Prostate gland (tissue), 2 donors: ENCODE measurements at places on chromosomes 3 and 15. TPM values are rescaled to one million over a fixed set of nuclear protein-coding genes. Genes with fewer than 3 reads are reported as not detected.

The ALDH1A3 gene
- 347 TPM for total RNA-seq

- DNase-seq: no peak
Measured at GRCh38 chr3:89494734-89495133, 387.3 kb downstream of the EPHA3 start.

- DNase-seq: no peak
Measured at GRCh38 chr15:42716626-42717025, 20.3 kb downstream of the CDAN1 start.

DNA sequence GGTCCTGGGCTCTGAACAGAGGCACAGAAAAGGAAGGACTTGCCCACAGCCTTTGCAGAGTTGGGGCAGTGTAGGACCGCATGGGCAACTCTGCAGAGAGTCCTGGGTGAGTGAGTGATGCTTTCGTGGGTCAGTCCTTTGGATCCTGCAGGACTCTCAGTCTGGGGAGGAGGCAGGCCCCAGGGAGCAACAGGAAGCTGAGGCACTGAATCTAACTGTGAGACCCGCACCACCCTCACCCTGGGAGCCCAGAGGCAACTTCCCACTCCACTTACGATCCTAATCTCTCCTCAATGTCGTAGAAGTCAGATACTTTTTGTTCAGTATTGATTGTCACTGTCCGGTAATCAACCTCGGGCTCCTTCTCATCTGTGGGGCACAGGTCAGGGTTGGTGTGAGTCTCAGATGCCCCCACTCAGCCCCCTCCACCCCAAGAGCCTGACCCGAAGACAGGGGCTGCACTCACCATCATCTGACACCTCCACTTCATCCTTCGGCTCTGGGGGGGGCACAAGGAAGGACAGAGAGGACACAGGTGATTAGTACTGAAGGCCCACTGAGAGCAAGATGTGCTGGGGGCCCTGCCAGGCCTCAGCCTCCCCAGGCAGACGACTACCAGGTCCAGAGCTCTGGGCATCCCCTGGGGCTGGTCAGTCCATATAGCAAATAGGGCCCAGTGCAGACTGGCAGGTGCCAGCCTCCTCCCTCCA is 64.0 kb upstream of the HACD2 start:
- DNase-seq: no peak

GRCh38 chr3:16239086-16239770 is 25.5 kb downstream of the DPH3 start:
- DNase-seq: no peak

The OIP5 gene
- 1.1 TPM for total RNA-seq

The DHX30 gene
- 72.9 TPM for total RNA-seq

- no peak for DNase-seq
Measured at GRCh38 chr15:63718590-63719035, 115.1 kb downstream of the HERC1 start.

DNA sequence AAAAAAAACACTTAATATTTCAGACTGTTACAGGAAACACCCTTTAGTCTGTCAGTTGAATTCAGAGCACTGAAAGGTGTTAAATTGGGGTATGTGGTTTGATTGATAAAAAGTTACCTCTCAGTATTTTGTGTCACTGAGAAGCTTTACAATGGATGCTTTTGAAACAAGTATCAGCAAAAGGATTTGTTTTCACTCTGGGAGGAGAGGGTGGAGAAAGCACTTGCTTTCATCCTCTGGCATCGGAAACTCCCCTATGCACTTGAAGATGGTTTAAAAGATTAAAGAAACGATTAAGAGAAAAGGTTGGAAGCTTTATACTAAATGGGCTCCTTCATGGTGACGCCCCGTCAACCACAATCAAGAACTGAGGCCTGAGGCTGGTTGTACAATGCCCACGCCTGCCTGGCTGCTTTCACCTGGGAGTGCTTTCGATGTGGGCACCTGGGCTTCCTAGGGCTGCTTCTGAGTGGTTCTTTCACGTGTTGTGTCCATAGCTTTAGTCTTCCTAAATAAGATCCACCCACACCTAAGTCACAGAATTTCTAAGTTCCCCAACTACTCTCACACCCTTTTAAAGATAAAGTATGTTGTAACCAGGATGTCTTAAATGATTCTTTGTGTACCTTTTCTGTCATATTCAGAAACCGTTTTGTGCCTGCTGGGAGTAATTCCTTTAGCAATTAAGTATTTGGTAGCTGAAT is 17.9 kb downstream of the TMEM43 start:
- no peak for DNase-seq

DNA sequence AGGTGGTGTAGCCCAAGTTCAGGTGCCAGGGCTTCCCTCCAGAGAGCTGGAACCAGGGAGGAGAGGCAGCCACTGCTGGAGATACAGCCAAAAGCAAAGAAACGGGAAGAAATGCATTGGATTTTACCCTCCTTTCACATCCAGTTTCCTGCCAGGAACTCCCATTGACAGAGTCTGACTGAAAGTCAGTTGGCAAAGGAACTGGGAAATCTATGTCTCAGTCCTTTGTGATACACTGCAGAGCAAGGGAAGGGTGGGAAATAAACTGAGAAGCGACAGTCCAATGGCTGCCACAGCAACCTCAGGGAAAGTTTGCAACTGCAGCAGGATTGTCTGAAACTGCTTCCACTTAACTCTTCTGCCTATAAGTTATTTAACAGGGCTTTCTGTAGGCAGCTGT is 142.6 kb downstream of the SATB1 start:
- no peak for DNase-seq

DNA sequence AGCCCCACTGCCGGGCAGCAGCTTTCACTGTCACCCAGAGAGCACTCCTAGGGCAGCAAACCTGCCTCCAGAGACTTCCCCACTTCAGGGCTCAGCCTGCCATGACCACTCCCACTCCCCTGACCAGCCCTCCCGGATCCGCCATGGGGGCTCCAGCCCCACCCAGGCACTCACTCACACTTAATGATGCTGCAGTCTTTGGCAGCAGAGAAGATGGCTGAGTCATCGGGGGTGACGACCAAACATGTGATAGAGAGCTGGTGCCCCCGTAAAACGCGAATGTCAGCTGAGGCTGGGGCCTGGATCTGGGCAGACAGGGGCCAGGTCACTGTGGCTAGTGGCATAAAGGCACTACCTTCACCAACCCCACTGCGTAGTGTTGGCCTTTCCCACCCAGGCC is 4.7 kb downstream of the RRP9 start:
- DNase-seq: no peak

DNA sequence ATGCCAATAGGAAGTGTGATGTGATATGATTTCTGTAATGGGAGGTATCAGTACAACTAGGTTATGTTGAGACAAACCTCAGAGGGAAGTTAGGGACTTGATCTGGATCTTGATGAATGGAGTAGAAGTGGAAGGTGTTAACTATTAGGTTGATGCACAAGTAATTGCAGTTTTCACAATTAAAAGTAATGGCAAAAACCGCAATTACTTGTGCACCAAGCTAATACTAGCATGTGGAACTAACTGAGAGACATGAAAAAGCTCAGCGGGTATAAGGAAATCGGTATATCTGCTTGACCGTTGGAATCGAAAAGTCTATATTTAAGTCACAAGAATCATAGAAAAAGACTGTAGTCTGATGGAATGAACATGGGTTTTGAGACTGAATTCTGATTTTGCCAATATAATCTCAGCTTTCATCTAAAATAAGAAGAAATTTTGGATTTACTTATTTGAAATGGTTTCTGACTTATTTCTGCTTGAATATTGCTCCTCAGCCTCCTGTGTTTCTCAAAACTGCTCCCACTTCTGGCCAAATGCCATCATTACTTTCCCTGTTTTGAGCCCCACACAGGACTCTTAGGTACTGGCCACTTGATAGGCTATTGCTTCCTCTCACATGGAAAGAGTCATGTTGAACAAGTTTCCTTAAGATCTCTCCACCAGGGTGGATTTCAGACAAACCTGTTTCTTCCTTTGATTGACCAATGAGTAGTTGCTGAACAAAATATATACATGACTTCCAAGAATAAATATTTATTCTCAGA is 271.5 kb upstream of the COL8A1 start:
- DNase-seq: no peak

The BNC1 gene
- total RNA-seq: 11.0 TPM

DNA sequence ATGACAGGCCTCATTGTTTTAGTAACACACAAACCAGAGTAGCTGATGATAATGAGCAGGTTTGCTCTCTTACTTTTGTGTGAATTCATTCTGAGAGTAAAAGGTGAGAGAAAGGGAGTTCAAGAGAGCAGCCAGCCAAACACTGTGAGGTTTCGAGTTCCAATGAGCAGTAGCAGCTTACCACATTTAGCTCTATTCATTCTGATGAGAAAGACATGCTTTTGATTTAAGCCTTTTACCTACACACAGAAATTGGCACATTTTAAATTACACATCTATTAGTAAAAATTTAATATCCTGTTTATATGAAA is 28.0 kb downstream of the GLDN start:
- DNase-seq: no peak

The AP2M1 gene
- 183 TPM for total RNA-seq

The GREM1 gene
- total RNA-seq: 41.5 TPM

DNA sequence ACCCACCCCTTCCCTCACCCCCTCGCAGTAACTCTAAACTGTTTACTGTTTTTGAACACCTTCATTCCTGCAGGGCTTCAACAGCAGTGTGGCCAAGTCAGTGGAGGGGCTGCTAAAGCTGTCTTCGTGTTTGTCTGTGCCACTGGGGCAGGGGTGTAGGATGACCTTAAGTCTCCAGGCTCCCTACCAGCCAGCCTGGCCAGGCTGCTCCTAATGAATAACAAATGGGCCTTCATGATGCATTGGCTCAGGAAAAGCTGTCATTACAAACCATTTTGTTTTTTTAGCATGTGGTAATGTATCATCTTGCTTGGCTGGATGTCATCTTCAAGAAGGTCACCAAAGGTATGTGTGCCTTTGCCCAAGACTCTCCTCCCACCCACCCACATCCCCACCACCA is 372.2 kb upstream of the WNT5A start:
- no peak for DNase-seq

The PLA2G4D gene
- 2.1 TPM for total RNA-seq

DNA sequence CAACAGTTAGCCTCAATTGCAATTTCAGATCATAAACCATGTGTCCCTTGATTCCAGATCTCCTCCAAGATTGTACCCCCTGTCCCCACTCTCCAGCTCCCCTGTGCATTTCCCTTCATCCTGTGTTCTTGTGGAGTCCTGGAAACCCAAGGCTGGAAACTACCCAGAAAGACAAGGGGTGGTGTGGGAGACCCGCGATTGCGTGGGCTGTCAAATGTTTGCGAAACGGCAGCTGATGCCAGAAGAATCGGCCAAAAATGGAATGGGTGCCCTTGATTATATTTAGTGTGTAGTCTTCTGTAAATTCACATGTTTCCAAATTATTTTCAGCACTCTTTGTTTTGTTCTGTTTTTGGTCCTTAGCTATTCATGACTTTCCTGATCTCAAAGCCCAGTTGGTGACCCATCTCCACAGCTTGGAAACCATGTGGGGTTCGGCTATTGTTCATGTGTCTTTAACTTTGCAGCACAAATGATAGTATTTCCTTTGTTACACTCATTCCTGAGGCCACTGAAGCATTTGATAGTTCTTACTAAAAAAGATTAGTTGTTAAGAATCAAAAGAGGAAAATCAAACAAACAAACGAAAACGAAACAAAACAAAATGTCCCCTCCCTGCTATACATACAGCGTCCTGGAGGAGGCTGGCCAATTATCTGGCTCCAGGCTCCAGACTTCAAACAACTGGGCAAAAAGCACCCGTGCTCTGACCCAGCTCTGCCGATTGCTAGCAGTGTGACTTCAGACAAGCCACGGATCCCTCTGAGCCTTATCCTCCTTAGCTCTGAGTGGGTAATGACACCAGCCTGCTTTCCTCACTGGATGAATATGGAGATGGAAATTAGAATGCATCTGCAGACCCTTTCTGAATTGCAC is 120.9 kb downstream of the CACNA2D3 start:
- no peak for DNase-seq

DNA sequence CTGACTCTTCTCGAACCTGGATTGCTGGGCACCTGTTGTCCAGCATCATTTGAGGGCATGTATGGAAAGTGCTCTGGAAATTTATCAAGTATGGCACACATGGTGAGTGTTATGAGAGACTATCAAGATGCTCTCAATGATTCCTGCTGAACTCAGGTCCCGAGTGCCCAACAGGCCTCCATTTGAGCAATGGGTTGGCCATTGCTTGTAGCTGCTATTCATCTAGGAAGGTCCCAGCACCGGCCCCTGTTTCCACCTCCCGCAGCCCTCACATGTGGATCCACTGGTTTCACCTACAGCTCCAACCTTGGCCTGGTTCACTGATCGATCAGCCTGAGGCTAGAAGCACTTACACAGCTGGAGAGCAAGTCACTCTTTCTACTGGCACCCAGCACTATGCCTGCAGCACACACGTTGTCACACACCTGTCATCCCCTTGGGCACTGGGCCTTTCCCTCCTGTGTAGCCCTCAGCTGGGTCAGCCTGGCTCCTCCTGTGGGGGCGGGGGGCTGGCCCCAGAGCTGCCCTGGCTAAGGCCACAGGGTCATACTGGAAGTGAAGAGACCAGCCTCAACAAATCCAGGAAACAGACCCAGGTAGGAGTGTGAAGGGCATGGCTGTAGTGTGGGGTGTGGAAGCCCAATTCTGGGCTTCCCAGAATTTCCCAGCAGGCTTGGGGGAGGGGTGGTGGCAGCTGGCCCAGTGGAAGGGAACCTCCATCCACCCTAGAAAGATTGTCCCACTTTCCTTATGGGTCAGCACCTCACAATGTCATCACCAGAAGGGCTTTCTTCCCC is 41.7 kb upstream of the SMAD3 start:
- no peak for DNase-seq

The SLC22A14 gene
- total RNA-seq: 0.64 TPM

GRCh38 chr3:69876073-69876472 is 123.5 kb upstream of the SAMMSON start:
- no peak for DNase-seq

DNA sequence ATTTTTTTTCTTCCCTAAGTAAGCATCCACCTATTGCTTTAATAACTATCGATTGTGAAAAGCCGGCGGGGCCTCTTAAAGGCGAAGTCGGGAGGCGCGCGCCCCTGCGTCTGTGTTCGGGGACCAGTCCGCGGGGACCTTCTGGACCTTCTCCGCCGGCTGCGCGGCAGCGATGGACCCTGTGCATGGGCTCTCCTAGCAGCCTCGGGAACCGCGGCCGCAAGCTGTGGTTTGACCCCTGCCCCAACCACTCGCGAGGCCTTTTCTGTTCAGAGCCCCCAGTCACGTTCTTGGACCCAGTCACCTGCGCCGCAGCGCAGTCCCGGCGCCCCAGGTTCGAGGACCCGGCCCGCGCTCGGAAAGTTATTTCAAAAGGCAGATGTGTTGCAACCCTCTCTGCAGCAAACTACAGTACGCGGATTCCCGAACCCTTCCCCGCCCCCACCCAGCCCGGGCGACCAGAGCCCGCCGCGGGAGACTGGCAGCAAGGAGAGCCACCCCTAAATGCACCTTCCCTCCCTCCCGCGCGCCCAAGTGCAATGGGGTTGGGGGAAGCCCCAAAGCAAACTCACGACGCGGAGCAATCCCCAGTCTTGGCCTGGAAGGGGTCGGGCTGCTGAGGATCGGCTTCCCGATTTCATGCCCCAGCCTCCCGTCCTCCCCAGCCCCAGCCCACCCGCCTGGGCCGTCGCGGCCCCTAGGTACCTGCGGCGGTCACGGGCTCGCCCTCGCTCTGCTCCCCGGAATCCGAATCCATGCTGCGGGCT is 684 bp downstream of the TNFAIP8L3 start:
- DNase-seq: no peak
